ENCODE measurements at places on chromosomes 12 and 14. TPM values are rescaled to one million over a fixed set of nuclear protein-coding genes. Genes with fewer than 3 reads are reported as not detected.

The AKT1 gene
- 106 TPM for total RNA-seq

The IL23A gene
- total RNA-seq = not detected

The GDF3 gene
- not detected for total RNA-seq

The SPTB gene
- 7.5 TPM for total RNA-seq

The KLRB1 gene
- total RNA-seq = not detected

The CCDC196 gene
- total RNA-seq = not detected

The KLRC2 gene
- not detected for total RNA-seq

The BCAT1 gene
- total RNA-seq = 37.4 TPM

The RPGRIP1 gene
- total RNA-seq = not detected

The LRFN5 gene
- 2.3 TPM for total RNA-seq

The MYF5 gene
- not detected for total RNA-seq

The OR10P1 gene
- total RNA-seq = not detected

The ITGB7 gene
- total RNA-seq = 3.4 TPM

The MYH6 gene
- total RNA-seq = not detected

The SYCP3 gene
- total RNA-seq = not detected

The SCARB1 gene
- total RNA-seq = 26.6 TPM

The PRPH gene
- not detected for total RNA-seq

The BDKRB1 gene
- not detected for total RNA-seq

The NFE2 gene
- total RNA-seq = not detected

The WBP11 gene
- 13.3 TPM for total RNA-seq

The KRT75 gene
- total RNA-seq = not detected

The CRACR2A gene
- total RNA-seq = 6.8 TPM

The MAPK1IP1L gene
- total RNA-seq = 27.7 TPM

The AQP2 gene
- not detected for total RNA-seq

The TAS2R19 gene
- total RNA-seq = 8.8 TPM

The RD3L gene
- not detected for total RNA-seq

The TAS2R8 gene
- total RNA-seq = not detected

All from subcutaneous adipose tissue (tissue), 4 donors.